Amygdala (tissue), 56 donors: ENCODE measurements at places on chromosomes 5 and 9.

DNA sequence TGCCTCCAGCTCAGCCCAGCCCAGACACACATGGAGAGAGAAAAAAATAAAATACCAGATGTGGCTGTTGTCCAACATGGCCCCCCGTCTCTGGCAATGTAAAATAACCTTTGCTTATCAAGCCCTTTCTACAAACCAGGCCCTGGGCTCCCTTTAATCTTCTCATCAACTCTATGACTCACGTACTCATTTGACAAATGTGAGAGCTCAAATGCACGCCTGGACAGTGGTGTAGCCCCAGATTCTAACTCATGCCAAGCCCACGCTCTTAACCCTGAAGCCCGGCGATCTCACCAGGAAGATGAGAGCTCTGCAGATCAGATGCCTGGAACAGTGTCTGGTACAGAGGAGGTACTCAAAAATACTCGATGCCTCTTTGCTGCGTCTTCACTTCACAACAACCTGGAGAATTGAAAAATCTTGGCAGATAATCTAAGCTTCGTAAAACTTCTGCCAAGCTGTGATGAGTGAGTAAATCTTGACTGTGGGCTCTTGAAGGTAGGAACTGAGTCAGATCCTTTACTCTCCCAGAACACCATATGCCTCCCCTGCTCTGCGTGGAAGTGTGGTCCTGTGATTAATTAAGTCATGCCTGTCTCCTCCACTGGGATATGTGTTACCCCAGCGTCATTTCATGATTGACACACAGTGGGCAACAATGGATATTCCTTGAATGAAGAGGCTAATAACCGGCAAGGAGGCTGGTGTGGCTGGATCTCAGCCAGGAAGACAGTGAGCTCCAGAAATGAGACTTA is 102.0 kb upstream of the FSTL4 start:
- DNase-seq = no peak

- no peak for DNase-seq
These were observed 17.4 kb downstream of the MYMK start for GRCh38 chr9:133507246-133507965.

- no peak for DNase-seq
These were observed 630.5 kb downstream of the ANXA1 start for GRCh38 chr9:73782166-73782565.

- DNase-seq = no peak
These were observed 430.1 kb upstream of the WWC1 start for GRCh38 chr5:167861129-167861927.

- DNase-seq = no peak
These were observed 237.0 kb downstream of the IRX2 start for GRCh38 chr5:2514484-2514883.

DNA sequence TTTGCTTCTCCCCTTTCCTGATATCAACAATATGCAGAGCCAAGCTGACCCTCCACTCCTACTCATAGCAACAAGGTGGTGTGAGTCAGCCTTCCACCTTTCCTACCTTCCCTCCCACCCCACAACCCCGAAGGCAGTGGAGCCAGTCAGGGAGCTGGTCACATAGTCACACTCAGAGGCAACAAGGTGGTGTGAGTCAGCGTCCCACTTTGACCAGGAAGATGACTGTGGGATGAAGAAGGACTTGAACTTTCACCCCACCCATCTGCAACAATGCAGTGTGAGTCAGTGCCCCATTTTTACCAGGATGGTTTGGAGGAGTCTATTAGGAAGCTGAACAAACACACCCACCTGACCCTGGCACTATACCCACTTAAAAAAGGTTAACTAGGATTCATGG is 30.1 kb upstream of the ZNF782 start:
- no peak for DNase-seq

- no peak for DNase-seq
These were observed 123.9 kb upstream of the PUM3 start for GRCh38 chr9:2967766-2968165.

DNA sequence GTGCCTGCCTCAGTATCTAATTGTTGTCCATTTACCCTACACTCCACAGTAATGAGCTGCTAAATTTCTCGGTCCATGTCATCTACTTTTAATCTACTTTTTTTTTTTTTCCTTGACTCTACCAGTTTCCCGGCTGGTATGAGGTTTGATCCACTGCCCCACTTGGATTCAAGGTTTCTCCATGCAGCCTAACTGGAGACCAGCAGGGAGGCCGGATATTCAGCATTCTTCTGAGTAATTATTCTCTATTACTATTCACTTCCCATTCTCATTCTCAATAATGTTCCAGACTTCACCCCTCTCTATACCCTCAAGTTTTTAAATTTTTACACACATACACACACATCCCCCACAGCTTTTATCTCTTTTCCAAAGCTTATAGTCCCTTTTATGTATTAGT is 51.0 kb upstream of the SUSD1 start:
- no peak for DNase-seq

DNA sequence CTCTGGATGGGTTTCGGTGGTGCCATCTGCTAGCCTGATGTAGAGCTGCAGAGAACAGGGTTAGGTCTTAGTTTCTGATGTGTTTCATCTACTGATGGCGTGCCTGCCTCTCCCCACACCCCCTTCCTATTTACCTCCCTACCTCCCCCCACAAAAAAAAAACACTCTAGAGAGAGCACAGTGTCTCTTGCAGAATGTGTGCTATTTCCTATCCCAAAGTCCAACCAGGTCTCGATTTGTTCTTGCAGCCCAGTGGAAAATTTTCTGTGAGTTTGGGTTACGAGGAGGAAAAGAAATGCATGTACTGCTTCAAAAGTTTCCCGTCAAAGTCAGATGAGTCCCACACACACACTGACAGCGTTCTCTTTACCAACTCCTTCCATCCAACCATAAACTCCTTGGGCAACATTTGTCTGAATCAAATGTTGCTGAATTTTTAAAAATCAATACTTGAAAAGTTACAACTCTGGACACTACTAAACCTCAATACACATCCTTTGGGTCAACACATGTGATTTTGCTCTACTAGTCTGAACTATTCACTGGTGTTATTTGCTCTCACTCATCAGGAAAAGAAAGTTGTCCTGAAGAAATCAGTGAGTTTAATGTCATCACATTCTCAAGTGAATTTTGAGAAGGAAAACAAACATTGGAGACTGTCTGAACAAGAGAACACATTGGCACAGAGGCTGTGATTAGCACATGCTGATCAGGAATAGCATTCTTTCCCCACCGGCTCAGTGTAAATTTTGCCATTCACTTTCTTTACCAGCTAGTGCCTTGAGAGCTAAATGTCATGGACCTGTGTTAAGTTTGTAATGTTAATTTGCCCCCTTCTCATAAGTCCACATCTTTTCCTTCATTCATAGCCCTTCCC is 84.1 kb downstream of the MAMDC2 start:
- DNase-seq = no peak

GRCh38 chr9:85114799-85115198 is 445.3 kb downstream of the NTRK2 start:
- no peak for DNase-seq

- DNase-seq = peak; percentile 12
These were observed 188.2 kb downstream of the CRB2 start for GRCh38 chr9:123544007-123544827.

- no peak for DNase-seq
These were observed 22.9 kb downstream of the DNAH5 start for GRCh38 chr5:13921578-13921977.

DNA sequence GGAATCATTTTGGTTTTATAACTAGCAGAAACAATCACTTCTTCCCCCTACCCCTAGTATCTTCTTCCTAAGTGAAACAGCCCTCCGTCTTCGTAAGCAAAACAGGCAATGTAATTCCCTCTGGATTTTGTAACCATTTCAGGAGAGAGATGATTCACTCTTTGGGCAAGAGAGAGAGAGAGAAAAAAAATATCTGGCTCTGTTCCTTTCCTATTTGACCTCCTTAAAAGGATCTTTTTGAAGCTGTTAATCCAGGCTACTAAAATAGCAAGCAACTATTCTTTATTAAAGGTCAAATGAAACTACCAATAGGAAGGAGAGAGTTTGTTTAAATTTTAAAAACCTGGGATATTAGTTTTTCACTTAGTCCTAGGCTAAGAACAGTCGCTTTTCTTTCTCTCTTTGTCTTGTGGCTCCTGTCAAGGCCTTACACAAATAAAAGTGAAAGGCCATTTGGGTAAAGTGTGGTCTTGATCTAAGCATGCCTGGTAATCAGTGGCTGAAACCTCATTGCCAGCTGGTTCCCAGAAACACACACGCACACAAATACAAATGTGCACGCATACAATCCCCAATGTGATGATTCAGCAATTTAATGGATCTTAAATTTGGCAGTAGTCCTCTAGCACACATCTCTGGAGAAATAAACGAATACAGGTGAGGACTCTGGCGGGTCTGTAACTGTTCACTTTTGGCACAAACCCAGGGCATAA is 70.2 kb downstream of the PRUNE2 start:
- DNase-seq = no peak

- peak; percentile 89 for DNase-seq
These were observed 7.2 kb downstream of the SOWAHA start for GRCh38 chr5:132820162-132820754.

DNA sequence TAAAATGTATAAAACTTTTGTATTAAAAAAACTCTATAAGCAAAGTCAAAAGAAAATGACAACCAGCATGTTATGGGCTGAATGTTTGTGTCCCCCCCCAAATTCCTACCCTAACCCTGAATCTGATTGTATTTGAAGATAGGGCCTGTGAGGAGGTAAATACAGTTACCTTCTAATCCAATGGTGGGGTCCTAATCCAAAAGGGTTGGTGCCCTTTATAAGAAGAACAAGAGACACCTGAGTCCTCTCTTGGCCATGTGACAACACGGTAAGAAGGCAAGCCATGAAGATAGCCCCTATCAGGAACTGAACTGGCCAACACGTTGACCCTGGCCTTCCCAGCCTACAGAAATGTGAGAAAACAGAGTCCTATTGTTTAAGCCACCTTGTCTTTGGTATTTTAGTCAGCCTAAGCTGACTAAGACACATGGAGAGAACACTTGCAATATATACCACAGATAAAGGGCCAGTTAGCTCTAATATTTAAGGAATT is 49.7 kb upstream of the AKNA start:
- no peak for DNase-seq

- DNase-seq = peak; percentile 62
These were observed at the start of gene FGF1 for GRCh38 chr5:142685418-142686209. TSS of gene FGF1 (minus strand) at chr5:142686090. CDS start at chr5:142614127, 71,963 bp downstream.

DNA sequence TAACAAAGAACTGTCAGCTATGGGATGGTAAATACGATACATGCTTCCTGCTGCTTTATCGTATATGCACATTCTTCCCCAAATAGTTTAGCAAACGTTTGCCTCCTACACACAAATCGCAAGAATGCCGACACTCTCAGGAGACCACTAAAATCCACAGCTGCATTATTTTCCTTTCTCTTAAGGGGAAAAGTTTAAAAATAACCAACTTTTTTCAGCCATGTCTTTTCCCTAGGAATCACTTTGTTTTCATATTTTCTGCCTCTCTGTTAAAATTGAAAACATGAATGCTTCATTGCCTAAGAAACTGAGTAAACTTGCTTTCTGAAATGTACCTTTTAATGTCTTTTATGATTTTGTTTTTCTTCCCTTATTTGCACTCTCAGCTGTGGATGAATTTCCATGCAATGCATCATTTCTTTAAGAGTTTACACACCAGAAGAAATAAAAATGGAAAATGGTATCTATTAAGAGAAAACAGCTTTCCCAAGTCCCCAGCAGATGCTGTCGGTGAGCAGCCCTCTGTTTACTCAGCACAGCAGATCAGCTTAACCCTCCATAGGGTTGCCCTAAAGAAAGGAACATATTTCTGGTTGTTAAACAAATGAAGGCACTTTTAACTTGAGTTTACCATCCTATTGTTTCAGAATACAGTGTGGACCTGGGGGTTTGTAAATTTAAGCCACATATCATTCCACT is 66.2 kb downstream of the IZUMO3 start:
- DNase-seq = no peak

DNA sequence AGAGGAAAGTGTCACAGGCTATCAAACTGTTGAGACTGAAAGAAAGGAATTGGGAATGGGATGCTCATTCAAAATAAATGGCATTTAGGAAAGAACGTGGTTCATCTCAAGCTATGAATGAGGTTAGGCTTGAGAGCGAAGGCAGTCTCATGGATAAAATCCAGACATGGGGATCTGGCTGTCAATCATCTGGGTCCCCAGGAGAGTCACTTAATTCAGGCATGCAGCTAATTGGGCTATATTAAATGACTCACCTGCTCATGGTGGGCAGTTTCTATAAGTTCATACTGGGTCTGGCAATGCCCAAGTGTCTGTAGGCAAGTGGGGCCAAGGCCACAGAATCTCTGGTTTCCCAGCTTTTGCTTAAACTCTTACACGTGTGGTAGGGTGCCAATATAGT is 286.5 kb upstream of the SEMA6A start:
- no peak for DNase-seq

GRCh38 chr9:133059623-133060022 is 2.2 kb upstream of the CEL start:
- no peak for DNase-seq

DNA sequence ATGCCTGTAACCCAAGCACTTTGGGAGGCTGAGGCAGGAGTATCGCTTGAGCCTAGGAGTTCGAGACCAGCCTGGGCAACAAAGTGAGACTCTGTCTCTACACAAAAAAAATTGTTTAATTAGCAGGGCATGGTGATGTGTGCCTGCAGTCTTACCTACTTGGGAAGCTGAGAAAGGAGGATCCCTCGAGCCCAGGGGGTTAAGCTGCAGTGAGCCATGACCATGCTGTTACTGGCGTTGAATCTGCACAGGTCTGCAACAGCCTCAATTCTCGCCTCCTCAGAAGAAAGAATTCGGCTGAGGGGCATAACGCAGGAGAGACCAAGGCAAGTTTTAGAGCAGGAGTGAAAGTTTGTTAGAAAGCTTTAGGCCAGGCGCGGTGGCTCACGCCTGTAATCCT is 18.0 kb downstream of the CCT5 start:
- no peak for DNase-seq

DNA sequence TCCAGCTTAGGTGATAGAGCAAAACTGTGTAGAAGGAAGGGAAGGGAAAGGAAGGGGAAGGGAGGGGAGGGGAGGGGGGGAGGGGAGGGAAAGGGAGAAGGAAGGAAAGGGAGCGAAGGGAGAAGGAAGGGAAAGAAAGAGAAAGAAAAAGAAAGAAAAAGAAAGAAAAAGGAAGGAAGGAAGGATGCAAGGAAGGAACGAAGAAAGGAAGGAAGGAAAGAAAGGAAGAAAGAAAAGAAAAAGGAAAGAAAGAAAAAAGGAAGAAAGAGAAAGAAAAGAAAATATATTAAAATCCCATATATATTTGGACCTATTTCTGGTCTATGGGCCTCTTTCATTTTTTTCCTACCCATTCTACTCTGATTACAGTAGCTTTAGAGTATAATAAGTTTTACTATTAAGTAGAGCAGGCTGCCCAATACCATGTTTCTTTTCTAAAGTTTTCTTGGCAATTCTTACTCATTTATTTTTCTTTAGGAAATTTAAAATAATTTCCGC is 229.1 kb downstream of the AUH start:
- DNase-seq = no peak

DNA sequence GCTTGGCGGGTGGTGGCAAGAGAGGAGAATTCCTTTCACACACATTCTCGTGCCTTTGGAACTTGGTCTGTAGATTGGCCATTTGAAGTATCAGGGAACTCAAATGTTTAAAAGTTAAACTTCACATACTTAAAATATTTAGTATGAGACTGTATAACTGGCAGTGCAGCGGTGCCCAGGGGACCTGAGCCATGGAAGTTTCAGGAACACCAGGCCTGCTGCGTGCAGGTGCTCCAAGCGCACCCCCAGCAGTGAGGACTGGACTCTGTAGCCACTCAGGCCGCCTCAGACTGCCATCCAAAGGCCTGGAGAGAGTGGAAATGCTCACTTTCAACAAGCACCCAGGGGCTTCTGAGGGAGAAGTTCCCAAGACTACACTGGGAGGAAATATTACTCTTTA is 273.5 kb upstream of the IRX2 start:
- no peak for DNase-seq
